Upper lobe of right lung (tissue), 1 donor: ENCODE measurements at places on chromosomes 5 and 9.

DNA sequence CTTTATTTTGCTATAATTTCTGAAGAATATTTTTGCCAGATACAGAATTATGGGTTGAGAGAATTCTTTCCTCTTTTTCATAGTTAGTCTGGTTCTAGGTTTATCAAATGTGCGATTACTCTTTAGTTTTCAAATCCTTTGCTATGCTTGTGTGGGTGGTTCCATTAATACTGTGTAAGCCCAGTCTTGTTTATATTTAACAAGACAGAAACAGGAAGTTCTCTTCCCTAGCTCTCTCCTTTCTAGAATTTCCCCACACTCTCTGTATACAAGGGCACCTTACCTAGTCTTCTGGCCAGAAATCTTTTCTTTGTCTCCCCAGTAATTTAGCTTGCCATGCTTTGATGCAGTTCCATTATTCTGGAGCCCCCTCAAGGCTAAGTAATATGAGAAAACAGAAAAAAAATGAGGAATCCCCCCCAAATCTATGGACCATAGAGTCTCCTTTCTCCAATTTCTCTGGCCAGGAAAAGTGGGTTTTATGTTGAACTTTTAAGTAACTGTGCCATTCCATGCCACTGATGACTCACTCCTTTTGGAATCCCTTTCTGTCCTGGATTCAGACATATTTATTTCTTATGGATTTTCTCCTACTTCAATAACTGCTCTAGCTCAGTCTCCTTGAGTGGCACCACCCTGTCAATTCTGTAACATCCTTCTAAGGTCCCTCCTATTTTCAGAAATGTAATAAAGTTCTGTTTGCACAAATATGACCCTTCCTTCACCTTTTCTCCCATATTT, 1714.1 kb downstream of the EFNA5 start:
- no peak for DNase-seq

DNA sequence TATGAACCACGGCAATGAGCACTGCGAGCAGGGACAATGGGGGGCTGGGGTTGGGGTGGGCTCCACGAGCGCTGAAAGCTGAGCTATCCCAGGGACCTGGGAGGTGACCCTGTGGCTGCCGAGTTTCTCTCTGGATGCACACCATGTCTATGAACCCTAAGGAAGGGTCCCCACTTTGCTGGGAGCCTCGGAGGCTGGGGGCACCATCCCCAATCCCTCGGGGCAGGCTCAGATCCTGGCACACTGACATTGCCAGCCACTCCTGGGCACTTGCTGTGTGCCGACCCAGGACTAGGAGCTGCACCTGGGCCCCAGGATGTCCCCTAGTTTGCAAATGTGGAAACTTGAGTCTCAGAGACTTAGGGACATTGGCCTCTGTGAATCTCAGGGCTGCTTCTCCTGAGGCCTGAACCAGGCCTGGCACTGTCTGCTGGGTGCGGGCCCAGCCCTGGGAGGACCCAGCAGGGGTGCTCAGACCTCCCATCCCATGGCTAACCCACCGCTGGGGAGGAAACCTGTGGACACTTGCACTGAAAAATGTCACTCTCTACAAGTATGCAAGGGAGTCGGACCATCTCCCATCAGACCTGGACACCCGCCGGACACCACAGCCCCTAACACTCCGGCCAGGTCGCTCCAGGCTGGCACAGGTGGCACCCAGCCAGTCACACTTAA, 13.0 kb upstream of the CAMSAP1 start:
- peak; percentile 45 for DNase-seq

DNA sequence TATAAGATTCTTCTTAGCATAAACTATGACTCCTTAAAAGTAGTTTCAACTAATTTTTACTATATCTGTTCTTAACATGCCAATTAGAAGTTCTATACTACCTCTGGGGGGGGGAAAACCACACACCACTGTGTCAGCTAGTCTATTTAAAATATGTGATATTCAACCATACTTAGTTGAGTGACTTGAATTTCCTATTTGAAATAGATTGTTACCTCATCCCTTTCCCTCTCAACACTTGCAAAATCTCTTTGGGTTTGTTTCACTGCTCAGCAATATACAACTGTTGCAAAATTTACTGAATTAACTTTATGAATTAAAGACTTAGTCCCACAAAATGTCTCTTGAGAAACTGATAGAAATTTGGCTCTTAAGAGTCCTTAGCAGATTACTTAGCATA, 151.1 kb upstream of the POU5F2 start:
- DNase-seq: no peak

- no peak for DNase-seq
Observed at GRCh38 chr9:131585375-131585774, 40.1 kb downstream of the PRRT1B start.

DNA sequence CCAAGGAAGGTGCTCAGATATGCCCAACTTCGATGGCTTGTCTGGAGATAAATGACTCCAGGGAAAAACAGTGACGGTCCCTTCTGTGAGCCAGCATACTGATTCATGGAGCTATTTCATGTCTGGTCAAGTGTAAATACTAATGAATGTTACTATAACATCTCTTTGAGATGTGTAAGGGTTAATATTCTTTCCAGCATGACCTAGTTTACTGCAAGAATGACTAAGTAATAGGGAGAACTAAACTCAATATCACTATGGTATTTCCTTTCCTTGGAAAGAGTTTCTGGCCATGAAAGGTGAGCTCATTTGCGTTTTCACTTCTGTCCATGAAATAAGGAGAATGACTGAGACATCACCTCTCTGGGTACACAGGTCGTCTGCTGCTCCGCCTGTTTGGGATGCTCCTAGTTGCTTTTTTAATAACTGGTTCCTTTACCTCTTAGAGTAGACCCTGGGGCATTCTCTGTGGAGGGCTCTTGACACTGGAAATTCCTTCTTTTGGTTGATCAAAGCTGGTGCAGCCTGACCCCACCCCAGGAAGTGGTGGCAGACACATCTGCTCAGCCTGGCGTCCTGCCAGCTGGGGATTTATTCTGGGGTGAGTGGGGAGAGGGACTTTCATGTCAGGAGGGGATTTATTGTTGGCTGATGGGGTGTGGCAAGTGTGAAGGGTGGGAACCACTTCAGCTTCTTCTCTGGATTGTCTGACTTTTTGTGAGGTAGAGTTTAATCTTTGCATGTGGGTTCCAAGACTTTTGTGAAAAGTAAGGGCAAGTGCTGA, 250.0 kb upstream of the MPDZ start:
- no peak for DNase-seq

DNA sequence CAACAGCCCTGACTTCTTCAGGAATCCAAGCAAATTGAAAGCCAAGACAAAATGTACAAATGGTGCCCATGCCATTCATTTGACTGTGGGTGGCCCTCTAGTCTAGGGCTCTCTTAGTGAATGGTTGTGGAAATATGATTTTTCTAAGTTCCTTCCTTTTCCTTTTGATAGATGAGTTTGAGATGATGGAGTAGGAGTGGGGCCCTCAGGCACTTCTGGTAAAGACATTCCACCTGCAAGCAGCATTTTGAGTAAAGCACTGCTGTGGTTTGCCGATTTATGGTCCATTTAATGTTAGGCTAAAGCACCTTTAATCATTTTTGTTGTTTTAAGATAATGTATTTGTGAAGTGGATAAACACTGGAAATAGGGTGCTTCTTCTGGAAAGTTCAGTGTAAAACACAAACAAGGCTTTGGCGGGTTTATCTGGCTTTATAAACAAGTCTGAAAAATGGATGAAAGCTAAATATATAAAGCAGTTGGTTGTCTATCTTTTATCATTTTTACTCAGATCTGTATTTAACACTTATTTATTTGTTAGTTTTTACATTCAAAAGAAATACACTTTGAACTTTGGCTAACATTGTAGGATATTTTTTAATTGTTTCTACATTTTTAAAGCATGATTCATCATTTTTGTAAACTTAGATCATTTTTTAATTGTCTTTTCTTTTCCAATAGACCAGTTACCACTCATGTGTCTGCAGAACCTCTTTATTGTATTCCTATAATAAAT, 213.5 kb downstream of the PJA2 start:
- DNase-seq: no peak

DNA sequence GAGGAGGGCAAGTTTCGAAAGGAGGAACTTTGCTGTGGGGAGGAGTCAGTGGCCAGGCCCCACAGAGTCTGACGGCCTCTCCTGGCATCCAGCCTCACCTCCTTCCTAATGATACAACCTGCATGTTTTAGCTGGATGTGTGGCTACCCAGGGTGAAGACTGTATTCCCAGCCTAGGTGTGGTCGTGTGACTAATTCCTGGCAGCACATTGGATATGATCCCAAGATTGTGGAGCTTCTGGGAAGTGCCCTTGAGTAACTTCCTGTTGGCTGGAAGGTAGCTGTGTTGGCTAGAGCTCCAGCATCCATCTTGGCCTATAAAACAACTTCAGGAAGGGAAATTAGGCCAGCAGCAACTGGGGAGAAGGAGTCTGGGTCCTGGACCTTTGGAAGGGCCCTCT, 19.0 kb upstream of the LPCAT1 start:
- DNase-seq: peak; percentile 86

DNA sequence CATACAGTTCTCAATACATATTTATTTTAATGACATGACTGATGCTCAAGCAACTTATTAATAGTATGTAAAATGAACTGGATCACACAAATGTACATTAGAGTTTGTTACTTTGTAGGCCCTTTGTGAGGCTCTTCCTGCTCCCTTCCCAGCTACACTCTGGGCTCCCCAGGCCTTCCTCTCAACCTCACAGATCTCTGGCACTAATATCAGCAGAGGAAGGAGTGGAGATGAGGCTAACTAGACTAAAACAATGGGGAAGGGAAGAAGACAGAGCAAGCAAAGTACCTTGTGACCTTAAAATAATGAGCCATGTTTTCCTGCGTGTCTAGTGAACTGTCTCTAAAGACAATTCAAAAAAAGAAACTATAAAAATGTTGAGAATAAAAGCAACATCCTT, 30.3 kb upstream of the TEK start:
- no peak for DNase-seq

DNA sequence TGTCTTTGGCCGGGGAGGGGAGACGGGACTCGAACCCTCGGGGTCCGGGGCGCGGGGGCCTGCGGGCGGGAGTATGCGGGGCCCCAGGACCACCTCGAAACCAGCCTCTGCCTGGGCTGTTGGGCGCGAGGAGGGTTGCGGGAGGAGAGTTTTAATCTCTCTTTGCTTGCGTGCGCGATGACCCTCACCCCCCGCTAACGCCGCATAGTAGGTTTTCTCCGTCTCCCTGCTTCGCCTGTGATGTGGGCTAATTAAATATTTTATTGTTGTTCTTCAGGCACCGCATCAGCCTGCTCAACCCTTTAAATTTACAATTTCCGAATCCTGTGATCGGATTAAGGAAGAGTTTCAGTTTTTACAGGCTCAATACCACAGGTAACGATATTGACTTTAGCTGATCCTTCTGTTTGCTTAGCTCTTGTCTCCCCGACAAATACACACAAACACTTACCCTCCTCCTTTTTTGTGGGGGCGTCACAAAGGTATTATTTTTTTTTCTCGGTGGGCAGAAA, 1.7 kb downstream of the TLE4 start:
- DNase-seq: no peak

DNA sequence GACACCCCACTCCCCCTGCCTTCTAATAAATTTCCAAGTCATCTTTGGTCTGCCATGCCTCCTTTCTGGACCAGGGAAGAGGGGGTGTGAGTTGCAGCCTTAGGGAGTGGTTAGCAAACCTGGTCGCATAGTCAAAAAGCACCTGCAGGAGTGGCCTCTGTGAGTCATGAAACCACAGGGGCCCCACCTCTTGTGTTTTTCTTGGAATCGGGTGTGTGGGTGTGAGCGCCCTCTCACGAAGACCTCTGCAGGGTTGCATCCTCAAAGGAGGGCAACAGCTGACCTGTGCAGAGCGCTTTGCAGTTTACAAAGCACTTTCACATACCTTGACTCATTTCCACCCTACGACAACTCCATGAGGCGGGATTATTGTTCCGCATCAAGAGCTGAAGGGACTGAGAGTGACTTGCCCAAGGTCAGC, 36.8 kb upstream of the TEX48 start:
- DNase-seq: no peak

DNA sequence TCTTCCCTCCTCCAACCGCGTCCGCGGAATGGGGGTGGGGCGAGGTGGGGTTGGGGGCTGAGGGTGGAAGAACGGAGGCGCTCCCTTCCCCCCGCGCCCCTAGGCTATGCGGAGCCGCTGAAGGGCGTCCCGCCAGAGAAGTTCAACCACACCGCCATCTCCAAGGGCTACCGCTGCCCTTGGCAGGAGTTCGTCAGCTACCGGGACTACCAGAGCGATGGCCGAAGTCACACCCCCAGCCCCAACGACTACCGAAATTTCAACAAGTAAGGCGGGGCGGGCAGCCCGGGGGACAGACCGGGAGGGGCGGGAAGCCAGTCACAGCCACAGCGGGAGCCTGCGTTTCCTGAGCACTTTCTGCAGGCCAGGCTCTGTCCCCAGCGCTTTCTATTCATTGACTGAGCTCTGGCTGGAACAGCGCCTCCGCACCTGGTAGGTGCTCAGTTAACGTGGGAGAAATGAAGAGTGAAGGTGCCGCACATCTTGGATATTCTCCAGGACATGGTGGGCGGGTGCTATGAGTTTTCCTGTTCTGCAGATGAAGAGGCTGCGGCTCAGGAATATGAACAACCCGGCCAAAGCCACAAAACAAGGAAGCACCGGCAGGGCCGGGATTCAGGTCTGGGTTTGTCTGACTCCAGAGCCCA, 11.3 kb downstream of the MYOZ3 start:
- DNase-seq: peak; percentile 75

DNA sequence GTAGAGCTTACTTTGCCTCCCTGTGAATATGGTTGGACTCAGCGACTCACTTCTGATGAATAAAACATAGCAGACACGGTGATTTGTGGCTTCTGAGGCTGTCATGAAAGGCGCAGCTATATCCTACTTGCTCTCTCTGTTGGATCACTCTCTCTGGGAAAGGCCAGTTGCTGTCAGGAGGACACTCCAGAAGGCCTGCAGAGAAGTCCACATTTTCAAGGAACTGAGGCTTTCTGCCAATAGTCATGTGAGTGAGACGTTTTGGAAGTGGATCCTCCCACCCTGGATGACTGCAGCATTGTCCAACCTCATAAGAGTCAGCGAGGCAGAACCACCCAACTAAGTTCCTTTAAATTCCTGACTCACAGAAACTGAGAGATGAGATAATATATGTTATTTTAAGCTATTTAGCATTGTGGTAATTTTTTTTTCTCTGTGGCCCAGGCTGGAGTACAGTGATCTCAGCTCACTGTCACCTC, 156.0 kb upstream of the MAST4 start:
- DNase-seq: no peak

- DNase-seq: no peak
Observed at GRCh38 chr5:109421956-109422355, 12.2 kb upstream of the PJA2 start.

- no peak for DNase-seq
Observed at GRCh38 chr9:73146111-73146815, 5.4 kb upstream of the ANXA1 start.

- no peak for DNase-seq
Observed at GRCh38 chr5:115377468-115378217, 81.2 kb upstream of the CCDC112 start.
